ENCODE measurements at places on chromosomes 13 and 19.

GRCh38 chr13:106036870-106037269 lies 498.6 kb downstream of the EFNB2 start:
- DNase-seq = no peak

GRCh38 chr13:36357692-36358091 lies 11.5 kb upstream of the SPART start:
- DNase-seq = no peak

- no peak for DNase-seq
These were observed 13.3 kb upstream of the PSMD8 start for GRCh38 chr19:38360839-38361631.

- no peak for DNase-seq
These were observed 9.5 kb downstream of the MAN2B1 start for GRCh38 chr19:12656899-12657571.

GRCh38 chr13:71602344-71602743 lies 264.7 kb downstream of the DACH1 start:
- no peak for DNase-seq

GRCh38 chr13:43134868-43135267 lies 111.5 kb downstream of the DNAJC15 start:
- DNase-seq = no peak

DNA sequence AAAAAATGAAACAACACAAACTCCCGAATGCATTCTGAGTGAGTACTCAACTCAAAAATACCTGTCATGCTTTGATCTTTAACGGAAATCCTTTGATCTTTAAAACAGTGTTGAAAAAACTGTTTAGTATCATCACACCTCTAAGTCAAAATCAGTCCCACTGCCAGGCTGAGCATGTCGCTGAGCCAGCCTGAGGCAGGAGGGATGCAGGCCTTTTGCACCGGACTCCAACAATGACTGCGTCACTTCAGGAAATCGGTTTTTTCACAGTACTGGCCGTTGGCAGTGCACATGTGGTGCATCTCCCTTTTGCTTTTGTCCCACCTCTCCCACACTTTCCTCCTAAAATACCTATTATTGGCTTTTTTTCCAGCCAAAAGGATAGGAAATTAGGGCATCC lies 78.2 kb downstream of the SHISA2 start:
- DNase-seq = no peak

All from stimulated activated CD4-positive, alpha-beta T cell treated with anti-CD3 and anti-CD28 coated beads, Interleukin-1b, Interleukin-23, amount 100 ng/mL, for 24 hours (primary cell).